ENCODE measurements at places on chromosomes 12 and 14.
A peak's percentile ranks its signal among the peaks of the same experiment; 100 is the strongest.

- peak; percentile 22 for DNase-seq
These were observed 77.7 kb upstream of the SLC38A2 start for GRCh38 chr12:46450279-46450748.

DNA sequence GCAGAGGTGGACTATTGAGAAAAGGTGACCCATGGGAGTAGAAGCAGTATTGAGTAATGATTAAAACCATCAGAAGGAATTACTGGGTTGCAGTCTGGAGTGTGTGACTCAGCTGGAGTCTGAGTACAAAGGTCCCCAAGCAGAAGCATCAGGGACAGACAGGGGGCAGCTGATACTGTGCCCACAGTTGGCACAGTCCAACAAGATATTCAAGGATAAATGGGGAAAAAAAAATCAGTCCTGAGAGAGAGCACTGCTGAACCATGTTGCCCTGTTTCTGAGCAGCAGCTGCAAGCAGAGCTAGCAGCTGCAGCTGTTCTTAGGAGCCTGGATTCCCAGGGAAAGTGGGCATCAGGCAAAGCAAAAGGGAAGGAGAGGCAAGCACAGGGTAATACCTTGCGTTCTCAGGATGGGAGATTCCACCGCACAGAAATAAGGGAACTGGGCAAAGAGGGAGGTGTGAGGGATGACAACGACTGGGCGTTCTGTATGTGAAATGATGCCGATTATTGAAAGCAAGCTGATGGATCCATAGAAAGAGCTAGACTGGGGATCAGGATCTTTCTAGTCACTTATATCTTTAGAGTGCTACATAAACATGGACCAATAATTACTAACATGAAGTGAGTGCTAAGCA is 17.7 kb downstream of the NEUROD4 start:
- no peak for DNase-seq

- peak; percentile 27 for DNase-seq
These were observed 386.7 kb upstream of the NOVA1 start for GRCh38 chr14:26984311-26985177.

- no peak for DNase-seq
These were observed 97.8 kb downstream of the LGMN start for GRCh38 chr14:92650581-92651105.

DNA sequence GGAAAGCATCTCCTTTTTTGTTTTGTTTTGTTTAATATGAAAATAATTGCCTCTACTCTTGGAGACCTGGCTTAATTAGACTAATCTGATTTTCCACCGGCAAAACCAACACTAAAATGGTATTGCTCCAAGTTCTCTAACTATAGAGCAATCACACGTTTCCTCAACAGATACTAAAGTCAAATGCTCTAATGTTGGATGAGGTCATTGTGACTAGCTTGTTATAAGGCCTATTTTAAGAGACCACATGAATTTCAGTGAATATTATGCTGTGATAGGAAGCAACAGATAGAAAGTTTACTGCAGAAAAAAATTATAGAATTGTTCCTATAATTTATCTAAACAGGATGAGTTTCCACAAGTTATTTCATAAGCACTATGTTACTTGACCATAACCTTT is 3.3 kb upstream of the CCDC196 start:
- no peak for DNase-seq

- DNase-seq: peak; percentile 30
These were observed at the start of gene CPNE8 for GRCh38 chr12:38905480-38906351. CPNE8 (minus strand) TSS chr12:38905591; CDS start chr12:38905534, 57 bp downstream.

DNA sequence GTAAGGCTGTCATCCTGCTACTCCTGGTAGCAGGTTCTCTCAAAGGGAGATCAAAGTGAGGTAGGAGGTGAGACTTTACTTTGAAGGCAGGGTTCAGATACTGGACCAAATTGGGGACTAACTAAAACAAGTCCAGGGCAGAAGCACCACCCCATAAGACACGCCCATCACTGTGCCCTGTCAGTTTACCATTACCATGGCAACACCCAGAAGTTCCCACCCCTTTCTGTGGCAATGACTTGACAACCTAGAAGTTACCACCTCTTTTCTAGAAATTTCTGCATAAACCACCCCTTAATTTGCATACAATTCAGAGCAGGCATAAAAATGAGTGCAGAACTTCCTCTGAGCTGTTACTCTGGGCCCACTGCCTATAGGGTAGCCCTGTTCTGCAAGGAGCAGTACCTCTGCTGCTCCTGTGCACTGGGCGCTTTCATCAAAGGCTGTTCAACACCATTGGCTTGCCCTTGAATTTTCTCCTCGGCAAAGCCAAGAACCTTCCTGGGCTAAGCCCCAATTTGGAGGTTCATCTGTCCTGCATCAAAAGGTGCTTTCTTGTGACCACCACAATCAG is 64.8 kb upstream of the MAX start:
- no peak for DNase-seq

- no peak for DNase-seq
These were observed 120.0 kb upstream of the NOS1 start for GRCh38 chr12:117481470-117481869.

- no peak for DNase-seq
These were observed 143.7 kb downstream of the AKAP6 start for GRCh38 chr14:32472512-32473463.

Measured in mesothelial cell of epicardium (in vitro differentiated cells).